CD4-positive, CD25-positive, alpha-beta regulatory T cell (primary cell): ENCODE measurements at places on chromosomes 7 and 10. TPM values are rescaled to one million over a fixed set of nuclear protein-coding genes. Genes with fewer than 3 reads are reported as not detected.

TMEM176B gene
- polyA plus RNA-seq = not detected

DNA sequence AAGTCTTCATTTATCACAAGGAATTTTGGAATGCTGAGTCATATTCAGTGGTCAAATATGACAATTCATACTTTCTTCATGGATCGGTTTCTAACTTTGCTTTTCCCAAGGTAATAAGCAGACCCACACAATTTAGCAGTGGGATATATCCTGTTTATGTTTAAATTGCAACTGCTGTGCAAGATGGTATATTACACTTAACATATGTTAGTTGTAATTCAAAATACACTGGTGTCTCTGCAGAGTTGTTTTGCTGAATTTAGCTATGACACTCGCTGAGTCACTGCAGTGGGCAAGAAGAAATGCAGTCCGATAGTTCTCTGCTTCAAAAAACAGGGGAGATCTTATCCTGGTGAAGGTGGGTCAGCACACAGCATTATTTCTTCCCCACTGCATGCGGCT is 194.8 kb upstream of the PTN start:
- no peaks in the 10 kb centered on the region for H3K36me3 ChIP-seq
- no peak overlapping the region for H3K27ac ChIP-seq
- no peaks in the 10 kb centered on the region for H3K27me3 ChIP-seq

- no peak overlapping the region for H3K27ac ChIP-seq
- no peak overlapping the region for H3K4me3 ChIP-seq
- no peaks in the 10 kb centered on the region for H3K36me3 ChIP-seq
These were observed 47.3 kb upstream of the OPALIN start for GRCh38 chr10:96406091-96406490.

DNA sequence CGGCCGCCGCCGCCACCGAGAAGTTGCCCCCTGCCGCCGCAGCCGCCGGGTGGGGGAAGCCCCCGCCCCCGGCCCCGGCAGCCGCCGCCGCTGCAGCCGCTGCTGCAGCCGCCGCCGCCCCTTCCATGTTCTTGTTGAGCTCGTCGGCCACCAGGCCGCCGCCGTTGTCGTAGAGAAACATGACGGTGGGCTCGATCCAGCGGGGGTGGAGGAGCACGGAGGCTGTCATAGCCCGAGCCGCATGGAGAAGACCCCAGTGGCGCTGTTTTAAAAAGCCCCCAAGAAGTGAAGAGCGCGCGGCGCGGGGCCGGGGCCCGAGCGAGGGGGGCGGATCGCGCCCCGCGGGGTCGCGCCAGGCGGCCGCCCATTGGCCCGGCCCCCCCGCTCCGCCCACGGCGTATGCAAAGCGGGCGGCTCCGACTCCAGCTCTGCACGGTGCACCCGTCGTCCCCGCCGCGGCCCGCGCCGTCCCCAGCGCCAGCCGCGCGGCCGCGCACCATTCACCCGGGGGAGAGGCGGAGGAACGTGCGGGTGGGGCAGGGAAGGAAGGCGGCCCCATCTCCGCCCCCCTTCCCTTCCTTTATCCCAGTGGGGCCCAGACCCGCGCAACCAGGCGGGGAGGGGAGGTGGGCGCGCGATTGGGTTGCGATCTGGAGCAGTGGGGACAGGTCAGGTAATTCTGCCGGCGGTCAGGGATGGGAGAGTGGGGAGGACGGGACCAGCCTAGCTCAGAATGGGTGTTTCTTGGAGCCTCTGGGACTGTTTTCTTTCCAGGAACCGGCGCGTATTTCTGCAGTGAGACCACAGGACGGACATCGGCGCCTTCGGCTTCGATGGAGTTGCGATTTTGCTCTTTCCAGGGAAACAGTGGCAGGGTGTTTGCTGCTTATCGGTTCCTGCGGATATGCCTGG is at the start of gene HOXA13:
Gene HOXA13 (minus strand): TSS at position 243 of the 912 bp plus-strand sequence. CDS start 14 bp downstream, at position 229.
- H3K4me3 ChIP-seq = no peak within 1 kb of the TSS
- no peak for DNase-seq
- H3K27ac ChIP-seq = no peak within 1 kb of the TSS
- peaks cover 35% of the 10 kb centered on the region for H3K4me1 ChIP-seq

- H3K4me3 ChIP-seq = no peak overlapping the region
- DNase-seq = no peak
- no peak overlapping the region for H3K27ac ChIP-seq
These were observed 386.9 kb downstream of the HTR7 start for GRCh38 chr10:90470966-90471365.

DNA sequence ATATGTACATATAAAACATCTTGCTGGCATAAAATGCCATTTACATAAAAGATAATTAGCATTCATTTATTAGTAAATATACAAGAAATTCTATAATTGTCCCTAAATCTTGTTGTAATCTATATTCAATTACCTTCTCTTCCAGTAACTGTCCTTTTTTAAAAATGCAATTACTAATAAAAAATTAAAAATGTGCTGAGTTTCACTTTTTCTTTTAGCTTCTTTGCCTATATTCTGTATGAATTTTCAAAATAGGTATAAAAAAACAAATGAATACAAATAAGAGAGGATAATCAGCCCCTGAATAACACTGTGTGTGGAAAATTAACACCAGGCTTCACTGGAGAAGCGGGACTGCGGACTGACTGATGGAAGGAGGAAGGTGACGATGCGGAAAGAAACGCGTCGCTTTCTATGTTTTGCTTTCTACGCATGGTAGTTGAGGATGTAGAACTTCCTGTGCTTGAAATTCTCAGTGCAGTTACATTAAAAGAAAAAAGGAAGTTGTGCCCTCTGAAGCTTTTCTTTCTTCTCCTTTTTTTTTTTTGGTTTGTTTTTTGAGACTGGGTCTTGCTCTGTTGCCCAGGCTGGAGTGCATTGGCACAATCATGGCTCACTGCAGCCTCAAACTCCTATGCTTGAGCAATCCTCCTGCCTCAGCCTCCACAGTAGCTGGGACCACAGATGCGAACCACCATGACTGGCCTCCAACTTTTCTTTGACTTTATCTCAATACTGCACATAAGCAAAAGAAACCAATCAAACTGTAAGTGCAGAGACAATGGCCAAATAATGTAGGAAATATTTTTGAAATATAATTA is 7.4 kb upstream of the ZMYND11 start:
- H3K4me3 ChIP-seq = peak overlapping the region; percentile 95
- H3K27me3 ChIP-seq = no peaks in the 10 kb centered on the region
- H3K36me3 ChIP-seq = no peaks in the 10 kb centered on the region
- DNase-seq = no peak

GRCh38 chr10:95321554-95322301 is 30.9 kb upstream of the PDLIM1 start:
- H3K4me3 ChIP-seq = no peak overlapping the region
- H3K36me3 ChIP-seq = no peaks in the 10 kb centered on the region
- no peak for DNase-seq
- no peaks in the 10 kb centered on the region for H3K27me3 ChIP-seq
